ENCODE measurements at places on chromosomes 2 and 18.

DNA sequence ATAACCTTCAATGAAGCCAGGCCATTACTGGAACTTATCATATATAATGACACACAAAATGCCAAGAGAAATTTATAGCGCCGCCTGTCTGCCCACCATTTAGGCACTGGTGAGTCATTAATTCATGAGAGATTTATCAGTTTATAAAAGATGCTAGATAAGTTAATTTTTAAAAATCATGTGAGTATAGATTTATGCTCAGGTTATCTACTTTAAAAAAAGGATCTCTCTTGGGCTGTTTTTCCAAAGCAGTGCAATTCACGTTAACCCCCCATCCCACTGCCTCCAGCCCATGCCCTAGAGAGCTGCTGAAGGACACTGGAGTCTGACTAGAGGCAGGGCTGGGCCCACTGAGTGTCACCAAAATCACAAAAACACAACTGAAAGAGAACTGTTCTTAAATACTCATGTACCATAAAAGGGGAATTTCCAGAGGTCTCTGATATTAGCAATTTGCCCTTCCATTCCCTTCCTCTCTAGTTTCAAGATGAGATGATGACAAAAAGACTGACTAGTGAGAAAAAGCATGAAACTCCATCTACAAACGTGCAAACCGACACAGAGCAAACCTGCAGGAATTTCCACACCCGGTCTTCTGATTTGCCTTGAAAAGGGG is 160.8 kb downstream of the BCL2 start:
- DNase-seq, result no peak

DNA sequence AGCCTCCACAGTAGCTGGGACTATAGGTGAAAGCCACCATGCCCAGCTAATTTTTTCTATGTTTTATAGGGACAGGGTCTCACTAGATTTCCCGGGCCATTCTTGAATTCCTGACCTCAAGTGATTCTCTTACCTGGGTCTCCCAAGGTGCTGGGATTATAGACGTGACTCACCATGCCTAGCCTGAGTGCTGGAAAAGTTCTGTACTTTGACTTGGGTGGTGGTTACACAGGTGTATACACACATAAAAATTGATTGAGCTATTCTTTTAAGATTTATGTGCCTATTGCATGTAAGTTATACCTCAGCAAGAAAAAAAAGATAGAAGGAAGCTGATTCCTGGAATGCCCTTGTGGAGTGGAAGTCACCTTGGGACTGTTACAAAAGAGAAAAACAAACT is 34.8 kb upstream of the KCNF1 start:
- DNase-seq, result no peak

DNA sequence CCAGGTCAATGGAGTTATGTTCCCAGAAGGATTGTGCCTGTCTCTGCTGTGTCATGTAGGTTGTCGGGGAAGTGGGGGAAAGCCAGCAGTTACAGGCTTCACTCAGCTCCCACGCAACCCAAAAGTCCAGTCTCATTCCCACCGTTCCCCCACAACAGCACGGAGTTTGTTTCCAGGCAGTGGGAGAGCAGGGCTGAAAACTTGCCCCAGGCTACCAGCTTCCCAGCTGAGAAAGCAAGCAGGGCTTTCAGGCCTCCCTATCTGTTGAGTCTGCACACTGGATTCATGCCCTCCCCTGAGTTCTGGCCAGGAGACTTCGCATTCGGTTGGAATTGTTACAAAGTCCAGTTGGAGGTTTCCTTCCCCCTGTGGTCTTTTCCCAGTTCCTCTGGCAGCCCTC is 76.3 kb downstream of the TMX3 start:
- DNase-seq, result no peak

- DNase-seq, result no peak
These were observed 261.4 kb downstream of the MEIS1 start for GRCh38 chr2:66696374-66696773.

Data from RCC 7860 (cell line).